Skin of body (tissue), 3 donors: ENCODE measurements at places on chromosomes 12 and 14. TPM values are rescaled to one million over a fixed set of nuclear protein-coding genes. Genes with fewer than 3 reads are reported as not detected.

GRCh38 chr12:3759878-3760277 lies 7.0 kb upstream of the CRACR2A start:
- no peak for DNase-seq

DNA sequence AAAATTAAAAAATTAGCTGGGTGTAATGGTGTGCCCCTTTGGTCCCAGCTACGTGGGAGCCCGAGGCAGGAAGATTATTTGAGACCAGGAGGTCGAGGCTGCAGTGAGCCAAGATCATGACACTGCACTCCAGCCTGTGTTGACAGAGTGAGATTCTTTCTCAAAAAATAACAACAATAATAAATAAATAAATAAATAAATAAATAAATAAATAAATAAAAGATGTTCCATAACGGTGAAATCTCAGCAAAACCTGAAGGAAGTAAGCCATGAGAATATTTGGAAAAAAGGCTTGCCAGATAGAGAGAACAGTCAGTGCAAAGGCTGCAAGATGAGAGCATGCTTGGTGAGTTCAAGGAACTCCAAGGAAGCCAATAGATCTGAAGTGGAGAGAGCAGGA lies 176.7 kb downstream of the RAD51B start:
- no peak for DNase-seq

DNA sequence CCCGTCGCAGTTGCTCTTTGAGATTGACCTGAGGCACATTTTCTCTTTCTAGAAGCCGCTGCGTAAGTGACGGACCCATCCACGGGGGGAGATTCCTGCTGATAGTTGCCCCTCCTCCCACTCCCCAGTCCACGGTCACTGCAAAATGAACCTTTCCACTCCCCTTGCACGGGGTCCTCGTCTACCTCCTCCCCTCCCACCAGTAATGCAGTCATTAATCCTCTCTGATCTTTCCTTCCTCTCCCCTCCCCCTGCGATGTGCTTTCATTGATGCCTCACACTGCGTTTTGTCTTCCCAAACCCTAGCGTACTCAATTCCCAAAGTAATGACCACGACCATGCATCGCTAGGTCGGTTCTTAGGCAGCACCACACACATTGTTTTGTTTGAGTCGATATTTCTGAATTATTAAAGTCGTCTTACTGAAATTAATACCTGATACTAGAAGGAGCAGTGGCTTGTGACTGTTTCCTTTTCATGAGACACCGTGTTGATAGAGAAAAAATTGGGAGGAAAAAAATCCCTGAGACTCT lies 857 bp downstream of the ETNK1 start:
- peak; percentile 44 for DNase-seq

DNA sequence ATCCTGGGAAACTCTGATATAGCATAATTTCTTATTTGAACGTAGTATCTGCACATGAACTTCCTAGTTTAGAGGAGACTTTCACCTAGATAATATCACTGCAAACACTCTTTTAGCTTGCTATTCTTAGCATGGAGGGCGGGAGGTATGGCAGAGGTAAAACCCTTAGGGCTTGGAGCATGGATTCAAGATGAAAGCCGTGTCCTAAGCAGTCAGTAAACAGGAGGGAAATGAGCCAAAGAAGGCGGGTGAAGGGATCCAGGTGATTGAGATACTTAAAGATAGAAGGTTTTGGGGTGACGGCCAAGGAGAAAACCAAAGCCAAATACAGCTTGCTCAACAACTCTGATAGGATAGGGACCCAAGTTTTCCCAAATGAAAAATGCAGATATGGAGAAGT lies 107.1 kb upstream of the BCAT1 start:
- no peak for DNase-seq

GRCh38 chr12:49543914-49544815 lies 5.3 kb downstream of the KCNH3 start:
- no peak for DNase-seq

- DNase-seq, result no peak
These were observed 14.9 kb downstream of the CKB start for GRCh38 chr14:103507751-103508150.

DNA sequence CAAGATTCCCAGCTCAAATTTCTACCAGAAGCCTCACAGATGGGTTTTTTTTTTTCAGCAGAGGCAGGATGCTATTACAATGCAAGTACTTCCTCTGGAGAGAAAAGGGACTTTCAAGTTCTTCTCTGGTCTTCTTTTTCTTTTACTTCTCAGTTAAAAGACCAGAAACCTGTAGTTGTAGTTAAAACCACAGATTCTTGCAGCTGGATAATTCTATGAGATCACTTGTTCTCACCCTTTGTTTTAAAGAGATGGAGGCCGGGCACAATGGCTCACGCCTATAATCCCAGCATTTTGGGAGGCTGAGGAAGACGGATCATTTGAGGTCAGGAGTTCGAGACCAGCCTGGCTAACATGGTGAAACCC lies 47.6 kb upstream of the OVCH1 start:
- DNase-seq, result no peak

GRCh38 chr12:127170226-127171180 lies 1096.5 kb upstream of the TMEM132C start:
- no peak for DNase-seq

DNA sequence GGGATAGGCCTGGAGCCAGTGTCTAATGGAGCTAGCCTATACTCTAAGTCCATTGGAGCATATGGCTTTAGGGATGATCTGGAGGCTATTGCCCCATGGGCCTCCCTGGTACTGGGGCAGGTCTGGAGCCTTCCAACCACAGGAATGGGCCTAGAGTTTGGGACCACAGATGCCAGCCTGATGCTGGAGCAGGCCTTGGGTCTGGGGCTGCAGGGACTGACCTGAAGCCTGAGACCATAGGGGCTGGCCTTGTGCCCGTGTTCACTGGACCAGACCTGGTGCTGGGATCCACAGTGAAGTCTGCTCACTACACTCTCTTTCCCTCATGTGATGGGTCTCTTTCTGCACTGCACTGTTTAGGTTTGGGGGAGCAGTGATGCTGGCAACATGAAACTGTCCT lies 95.0 kb downstream of the KLHL28 start:
- no peak for DNase-seq

- DNase-seq, result peak; percentile 30
These were observed 70.6 kb downstream of the TMEM132C start for GRCh38 chr12:128337431-128338170.

Gene ARMH4
- total RNA-seq, result 13.8 TPM
